ENCODE measurements at places on chromosomes 16 and 17. TPM values are rescaled to one million over a fixed set of nuclear protein-coding genes. Genes with fewer than 3 reads are reported as not detected.
A peak's percentile ranks its signal among the peaks of the same experiment; 100 is the strongest.

SEPTIN1 gene
- total RNA-seq = 0.46 TPM

PPP1R1B gene
- 13.4 TPM for total RNA-seq

TNK1 gene
- total RNA-seq = 5.0 TPM

GRCh38 chr16:19898924-19899604 lies 14.4 kb upstream of the GPRC5B start:
- H3K36me3 ChIP-seq = no peaks in the 10 kb centered on the region
- no peak overlapping the region for H3K27ac ChIP-seq
- no peak overlapping the region for H3K4me3 ChIP-seq
- DNase-seq = peak; percentile 23
- H3K27me3 ChIP-seq = no peaks in the 10 kb centered on the region

- no peak overlapping the region for H3K4me3 ChIP-seq
- no peaks in the 10 kb centered on the region for H3K4me1 ChIP-seq
- DNase-seq = peak; percentile 57
- no peaks in the 10 kb centered on the region for H3K27me3 ChIP-seq
- no peaks in the 10 kb centered on the region for H3K36me3 ChIP-seq
- H3K27ac ChIP-seq = no peak overlapping the region
These were observed 19.6 kb upstream of the KANSL1 start for GRCh38 chr17:46212634-46213435.

TMEM204 gene
- 23.7 TPM for total RNA-seq

PYY gene
- not detected for total RNA-seq

- no peak for DNase-seq
- no peaks in the 10 kb centered on the region for H3K27me3 ChIP-seq
- no peak overlapping the region for H3K27ac ChIP-seq
- peaks cover 9% of the 10 kb centered on the region for H3K4me1 ChIP-seq
These were observed 22.4 kb downstream of the KDM8 start for GRCh38 chr16:27225536-27226360.

DNA sequence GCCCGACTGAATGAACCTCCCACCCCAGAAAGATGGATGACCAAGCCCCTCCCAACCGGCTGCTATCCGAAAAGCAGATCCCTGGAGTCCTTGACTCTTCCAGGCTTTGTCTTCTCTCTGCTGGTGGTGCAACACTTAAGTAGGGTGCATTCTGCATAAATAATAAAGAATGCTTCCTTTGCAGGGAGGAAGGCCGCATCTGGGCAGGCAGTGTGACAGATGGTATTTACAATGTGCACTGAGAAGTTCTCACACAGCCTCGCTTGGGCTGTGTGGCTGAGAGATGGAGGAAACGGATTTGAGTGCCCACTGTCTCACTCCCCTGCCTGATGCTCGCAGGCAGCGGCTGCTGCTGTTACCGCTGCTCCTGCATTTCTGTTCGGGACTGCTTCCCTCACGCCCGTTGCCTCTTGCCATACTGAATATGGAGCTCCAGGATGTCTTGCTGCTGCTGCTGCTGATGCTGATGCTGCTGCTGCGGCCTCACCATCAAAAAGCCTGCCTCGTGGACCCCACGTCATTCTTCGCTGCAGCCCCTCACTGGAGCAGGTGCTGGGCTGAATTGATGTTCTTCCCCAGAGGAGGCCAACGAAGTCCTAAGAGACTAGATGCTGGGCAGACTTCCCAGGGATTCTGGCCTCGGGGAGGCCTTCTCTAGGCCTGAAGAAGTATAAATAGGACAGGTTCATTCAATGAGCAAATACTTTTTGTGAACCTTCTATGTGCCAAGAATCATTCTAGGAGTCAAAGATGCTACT lies 7.1 kb upstream of the RHBDL3 start:
- no peak overlapping the region for H3K4me3 ChIP-seq
- DNase-seq = no peak
- H3K4me1 ChIP-seq = peaks cover 13% of the 10 kb centered on the region
- H3K27ac ChIP-seq = no peak overlapping the region
- H3K27me3 ChIP-seq = no peaks in the 10 kb centered on the region

RAB40C gene
- total RNA-seq = 18.6 TPM

All from ovary (tissue), 10 donors.